ENCODE measurements at places on chromosomes 16 and 17.

DNA sequence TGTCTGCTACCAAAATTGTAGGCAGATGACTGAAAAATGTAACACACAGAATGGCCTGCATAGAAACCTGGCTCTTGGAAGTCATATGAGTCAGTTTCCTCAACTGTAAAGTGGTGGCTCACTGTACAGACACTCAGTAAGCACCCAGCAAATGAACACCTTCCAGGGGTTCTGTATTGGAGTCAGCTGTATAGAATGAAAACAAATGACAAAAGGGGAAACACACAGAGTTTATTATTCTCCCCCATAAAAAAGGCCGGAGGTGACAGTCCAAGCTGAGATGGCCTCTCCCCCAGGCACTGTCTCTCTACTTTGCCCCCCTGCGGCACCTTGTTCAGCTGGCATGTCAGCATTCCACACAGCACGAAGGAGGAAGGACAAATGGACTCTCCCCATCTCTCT is 6.2 kb upstream of the MEOX1 start:
- peak; percentile 67 for DNase-seq

DNA sequence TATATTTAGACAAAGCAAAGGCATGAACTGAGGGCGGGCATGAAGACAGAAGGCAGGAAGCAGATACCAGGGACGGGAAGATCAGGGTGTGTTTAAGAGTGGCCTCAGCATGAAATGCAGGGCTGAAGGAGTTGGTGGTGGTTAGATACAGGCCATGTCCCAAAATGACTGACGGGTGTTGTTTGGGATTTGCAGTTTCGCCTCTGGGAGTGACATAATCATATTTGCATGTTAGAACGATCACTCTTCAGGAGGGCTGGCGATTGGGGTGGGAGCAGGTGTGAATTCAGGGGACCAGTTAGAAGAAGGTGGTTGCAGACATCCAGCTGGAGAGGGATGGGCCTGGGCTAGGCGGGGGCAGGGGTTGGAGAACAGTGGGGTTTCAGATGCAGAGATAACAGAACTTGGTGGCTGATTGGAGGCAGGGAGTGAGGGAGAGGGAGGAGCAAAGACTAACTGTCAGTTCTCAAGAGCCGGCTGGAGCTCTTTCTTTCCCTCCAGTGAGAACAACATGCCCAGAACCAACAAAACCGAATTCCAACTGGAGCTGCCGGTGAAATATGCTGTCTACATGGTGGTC is 27.2 kb upstream of the ITGAX start:
- no peak for DNase-seq

DNA sequence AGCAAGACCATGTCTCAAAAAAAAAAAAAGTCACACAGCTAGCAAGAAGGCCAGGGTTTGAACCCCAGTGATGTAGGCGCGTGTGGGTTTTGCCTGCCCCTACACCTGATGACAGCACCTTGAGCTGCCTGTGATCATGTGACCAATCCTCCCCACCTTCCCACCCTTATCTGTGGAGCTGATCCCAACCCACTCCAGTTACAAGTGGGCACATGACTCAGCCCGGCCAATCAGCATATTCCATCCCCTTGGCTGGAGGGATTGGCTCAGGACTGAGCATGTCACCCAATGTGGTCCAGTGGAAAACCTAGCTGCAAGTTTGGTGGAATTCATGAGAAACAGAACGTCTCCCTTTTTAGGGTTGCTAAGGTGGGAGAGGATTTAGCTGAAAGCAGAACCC is 6.6 kb downstream of the TMEM114 start:
- no peak for DNase-seq

GRCh38 chr16:72942021-72942420 is 105.9 kb downstream of the ZFHX3 start:
- DNase-seq, result no peak

- no peak for DNase-seq
Measured at GRCh38 chr17:17443173-17443572, 33.6 kb upstream of the MED9 start.

GRCh38 chr17:41844971-41845370 is 7.3 kb downstream of the KLHL10 start:
- no peak for DNase-seq

DNA sequence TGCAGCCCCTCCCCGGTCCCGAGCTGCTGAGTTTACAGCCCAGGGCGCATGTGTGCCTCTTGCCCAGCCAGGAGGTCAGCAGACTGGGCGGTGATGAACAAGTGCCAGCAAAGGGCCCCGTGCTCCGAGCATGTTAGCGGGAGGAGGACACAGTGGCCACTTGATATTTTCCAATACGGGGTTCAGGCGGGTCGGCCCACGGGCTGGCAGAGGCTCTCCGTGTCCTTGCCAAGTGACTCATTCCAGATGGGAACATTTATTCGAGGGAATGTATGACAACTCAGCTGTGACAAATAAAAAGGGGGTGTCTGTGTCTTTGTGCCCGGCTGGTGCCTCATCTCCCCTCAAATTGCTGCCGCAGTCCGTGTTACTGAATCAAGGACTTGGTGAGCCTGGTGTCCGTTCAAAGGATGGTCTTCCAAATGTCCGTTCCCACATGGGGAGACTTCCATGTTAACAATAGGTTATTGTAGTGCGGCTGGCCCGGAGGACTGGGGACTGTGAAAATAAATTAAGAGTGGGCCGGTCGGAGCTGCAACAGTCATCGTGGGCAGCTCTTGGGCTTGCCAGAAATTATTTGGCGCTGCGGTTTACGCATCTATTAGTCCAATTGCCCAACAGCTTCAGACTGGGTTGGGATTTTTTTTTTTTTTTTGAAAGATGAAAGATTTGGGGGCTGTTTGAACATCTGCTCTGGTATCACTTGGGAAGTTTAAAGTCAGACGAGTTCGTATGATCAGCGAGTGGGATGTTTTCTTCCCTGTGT is 174.0 kb upstream of the CIBAR2 start:
- peak; percentile 88 for DNase-seq

GRCh38 chr17:81400154-81400977 is 5.1 kb downstream of the BAHCC1 start:
- DNase-seq, result peak; percentile 53

- no peak for DNase-seq
Measured at GRCh38 chr16:89436366-89436765, 54.0 kb downstream of the ANKRD11 start.

GRCh38 chr16:57955572-57956188 is 15.2 kb downstream of the CNGB1 start:
- DNase-seq, result no peak

DNA sequence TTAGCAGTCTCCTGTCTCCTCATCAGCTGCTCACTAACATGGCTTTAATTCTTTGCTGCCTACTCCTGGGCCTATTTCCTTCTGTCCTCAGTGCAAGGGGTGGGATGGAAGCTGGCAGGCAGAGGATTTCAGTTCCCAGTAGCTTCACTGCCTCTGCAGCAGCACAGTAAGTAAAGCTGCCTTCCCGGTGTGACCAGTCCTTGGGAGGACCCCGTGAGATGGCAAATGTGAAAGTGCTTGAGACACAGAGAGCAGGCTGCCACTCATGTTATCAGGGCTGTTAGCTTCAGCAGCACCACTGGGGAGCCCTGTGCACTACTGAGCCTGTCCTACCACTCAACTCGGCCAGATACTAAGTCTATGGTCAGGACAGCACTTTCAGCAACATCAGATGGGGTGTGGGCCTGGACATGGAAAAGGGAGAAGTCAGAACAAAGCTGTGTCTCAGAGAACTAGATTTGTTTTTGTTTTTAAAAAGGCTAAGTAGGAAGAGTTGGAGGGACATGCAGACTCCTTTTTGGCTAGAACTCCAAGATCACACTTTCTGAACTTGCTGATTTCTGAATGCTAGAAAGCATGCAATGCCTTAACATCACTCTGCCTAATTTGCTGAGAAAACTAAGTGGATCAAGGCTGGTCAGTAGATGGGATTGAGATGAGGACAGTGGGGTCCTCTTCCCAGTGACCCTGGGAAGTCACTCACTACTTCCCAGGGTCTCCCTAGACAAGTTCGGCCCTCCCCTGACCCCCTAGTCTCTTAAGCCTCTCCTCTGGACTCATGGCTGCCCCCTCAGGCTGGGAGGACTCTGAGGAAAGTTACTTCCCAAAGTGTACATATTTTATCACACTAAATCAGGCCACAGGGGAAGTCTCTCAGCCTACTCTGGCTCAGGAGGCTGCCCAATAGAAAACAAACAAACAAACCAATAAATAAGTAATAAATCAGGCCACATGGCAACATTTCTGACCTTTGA is 1.1 kb downstream of the ACSF2 start:
- DNase-seq, result peak; percentile 57

GRCh38 chr16:35339337-35339736 is 1879.9 kb downstream of the TP53TG3F start:
- no peak for DNase-seq

- no peak for DNase-seq
Measured at GRCh38 chr17:48554412-48555257, 9.7 kb upstream of the HOXB2 start.

DNA sequence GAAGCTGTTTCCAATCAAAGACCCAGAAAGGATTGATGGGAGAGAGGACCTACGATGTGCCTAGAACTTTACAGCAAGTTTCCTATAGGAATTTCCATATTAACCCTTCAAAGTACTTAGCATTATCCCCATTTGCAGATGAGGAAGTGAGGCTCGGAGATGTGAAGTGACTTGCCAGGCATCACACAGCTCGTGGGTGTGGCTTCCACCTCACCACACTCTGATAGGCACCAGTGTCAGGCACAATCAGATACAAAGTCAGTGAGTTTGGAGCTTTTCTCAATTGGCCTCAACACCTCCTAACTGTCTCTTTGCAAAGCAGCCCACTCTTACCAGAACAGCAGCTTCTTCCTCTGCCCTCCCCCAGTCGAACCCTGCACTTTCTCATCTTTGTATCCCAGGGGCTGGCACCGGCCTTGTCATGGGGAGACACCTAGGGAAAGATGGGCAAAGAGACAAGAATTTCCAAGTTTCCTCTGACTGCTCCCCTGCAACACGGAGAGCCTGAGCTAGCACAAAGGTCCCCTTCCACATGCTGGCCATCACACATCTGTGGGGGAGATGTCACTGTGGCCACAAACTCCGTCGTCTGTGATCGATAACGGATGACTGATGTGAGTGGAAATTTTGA is 37.4 kb upstream of the CCL1 start:
- no peak for DNase-seq

- DNase-seq, result no peak
Measured at GRCh38 chr17:62681061-62681938, 53.8 kb downstream of the MRC2 start.

DNA sequence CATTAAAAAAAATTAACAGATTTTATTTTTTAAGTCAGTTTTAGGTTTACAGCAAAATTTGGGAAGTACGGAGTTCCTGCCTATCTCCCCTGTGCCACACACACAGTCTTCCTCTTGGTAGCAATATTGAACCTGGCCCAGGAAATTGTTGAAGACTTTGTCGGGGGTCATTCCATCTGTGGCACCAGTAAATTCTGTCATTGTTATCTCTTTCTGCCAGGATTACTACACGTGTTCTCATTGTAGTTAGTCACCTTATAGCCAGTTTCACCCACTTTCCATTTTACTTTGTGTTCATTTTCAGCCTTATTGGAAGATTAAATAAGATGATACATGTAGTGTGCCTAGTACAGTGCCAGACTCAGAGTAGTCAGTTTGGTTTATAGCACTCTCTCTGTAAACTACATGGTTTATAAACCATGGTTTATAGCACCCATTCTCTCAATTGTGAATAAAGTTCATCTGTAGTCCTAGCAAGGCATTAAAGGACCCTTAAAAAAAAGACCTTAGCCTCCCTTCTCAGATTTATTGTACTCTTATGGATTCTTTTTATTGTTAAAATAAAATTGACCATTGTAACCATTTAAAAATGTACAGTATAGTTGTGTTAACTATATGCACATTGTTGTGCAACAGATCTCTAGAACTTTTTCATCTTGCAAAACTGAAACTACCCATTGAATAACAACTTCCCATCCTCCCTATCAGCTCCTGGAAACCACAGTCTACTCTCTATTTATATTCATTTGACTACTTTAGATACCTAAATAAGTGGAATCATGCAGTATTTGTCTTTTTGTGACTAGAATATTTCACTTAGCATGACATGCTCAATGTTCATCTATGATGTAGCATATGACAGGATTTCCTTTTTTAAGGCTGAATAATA is 36.1 kb downstream of the NLK start:
- DNase-seq, result no peak

- DNase-seq, result peak; percentile 61
Measured at GRCh38 chr16:71722801-71723536, 1.5 kb downstream of the PHLPP2 start.

DNA sequence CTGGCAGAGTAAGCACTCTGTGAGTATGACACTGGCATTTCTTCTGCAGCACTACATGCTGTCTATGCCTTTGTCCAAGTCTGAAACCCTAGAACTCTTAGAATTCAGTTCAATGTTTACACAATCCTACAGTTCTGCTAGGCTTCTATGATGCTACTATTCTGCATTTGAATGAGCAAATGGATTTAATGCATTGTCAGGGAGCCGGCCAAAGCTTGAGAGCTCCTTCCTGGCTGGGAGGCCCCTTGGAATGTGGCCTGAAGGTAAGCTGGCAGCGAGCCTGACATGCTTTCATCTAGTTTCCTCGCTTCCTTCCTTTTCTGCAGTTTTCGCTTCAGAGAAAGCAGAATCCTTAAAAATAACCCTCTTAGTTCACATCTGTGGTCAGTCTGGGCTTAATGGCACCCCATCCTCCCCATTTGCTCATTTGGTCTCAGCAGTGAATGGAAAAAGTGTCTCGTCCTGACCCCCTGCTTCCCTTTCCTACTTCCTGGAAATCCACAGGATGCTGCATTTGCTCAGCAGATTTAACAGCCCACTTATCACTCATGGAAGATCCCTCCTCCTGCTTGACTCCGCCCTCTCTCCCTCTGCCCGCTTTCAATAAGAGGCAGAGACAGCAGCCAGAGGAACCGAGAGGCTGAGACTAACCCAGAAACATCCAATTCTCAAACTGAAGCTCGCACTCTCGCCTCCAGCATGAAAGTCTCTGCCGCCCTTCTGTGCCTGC is at the start of gene CCL2:
CCL2 (plus strand) TSS at position 635 of the 730 bp plus-strand sequence; CDS start at position 700, 65 bp downstream.
- DNase-seq, result peak; percentile 62

GRCh38 chr16:49466529-49466831 is 92.9 kb downstream of the C16orf78 start:
- no peak for DNase-seq

DNA sequence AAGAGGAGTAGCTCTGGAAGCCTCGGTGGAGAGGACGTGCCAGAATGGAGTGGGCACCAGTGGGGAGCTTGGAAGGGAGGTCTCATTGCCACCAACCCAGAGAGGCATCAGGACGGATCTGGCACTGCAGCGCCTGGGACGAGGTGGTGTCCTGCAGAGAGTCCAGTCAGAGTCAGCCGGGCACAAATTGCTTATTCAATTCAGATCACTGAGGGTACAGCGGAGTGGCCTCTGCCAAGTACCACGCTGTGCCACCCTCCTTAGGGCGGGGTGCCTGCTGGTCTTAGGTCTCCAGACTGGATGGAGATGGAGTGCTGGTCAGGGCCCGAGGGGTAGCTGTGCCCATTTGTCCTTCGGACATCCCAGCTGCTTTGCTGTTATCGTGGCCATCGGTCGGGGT is 18.9 kb upstream of the SPPL2C start:
- no peak for DNase-seq

GRCh38 chr16:67804853-67805542 is 1.4 kb downstream of the RANBP10 start:
- peak; percentile 16 for DNase-seq

DNA sequence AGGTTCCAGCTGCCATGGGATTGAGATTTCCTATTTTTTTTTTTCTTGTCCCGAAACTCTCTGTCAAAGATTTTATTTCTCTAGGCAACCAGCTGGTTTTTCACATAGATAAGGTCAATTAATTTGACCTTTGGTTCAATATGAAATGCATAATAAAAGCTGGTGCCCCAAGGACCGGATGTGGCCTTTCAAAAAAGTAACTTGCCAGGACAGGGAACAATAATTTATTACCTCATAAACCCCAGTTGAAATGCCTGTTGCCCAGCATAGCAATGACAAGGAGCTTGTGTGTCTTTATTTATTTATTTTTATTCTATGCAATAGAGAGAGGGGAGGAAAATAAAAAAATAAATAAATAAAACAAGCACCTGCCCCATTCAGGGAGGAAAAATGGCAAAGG is 472.7 kb downstream of the KCNJ2 start:
- no peak for DNase-seq
